ENCODE measurements at places on chromosomes 11 and 22.

DNA sequence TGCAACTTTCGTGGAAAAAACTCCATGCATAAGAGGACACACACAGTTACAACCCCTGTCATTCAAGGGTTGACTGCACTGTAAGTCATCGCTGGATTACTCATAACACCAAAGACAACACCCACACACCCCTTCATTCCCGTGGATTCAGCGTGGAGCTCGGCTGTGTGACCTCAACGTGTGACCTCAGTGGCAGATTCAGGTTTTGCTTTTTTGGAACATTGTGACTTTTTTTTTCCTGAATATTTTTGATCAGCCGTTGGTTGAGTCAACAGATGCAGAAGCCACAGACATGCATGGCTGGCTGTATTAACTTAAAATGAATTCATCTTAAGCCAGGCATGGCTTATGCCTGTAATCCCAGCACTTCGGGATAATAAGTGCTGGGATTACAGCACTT lies 19.7 kb upstream of the MUC5AC start:
- DNase-seq = no peak

DNA sequence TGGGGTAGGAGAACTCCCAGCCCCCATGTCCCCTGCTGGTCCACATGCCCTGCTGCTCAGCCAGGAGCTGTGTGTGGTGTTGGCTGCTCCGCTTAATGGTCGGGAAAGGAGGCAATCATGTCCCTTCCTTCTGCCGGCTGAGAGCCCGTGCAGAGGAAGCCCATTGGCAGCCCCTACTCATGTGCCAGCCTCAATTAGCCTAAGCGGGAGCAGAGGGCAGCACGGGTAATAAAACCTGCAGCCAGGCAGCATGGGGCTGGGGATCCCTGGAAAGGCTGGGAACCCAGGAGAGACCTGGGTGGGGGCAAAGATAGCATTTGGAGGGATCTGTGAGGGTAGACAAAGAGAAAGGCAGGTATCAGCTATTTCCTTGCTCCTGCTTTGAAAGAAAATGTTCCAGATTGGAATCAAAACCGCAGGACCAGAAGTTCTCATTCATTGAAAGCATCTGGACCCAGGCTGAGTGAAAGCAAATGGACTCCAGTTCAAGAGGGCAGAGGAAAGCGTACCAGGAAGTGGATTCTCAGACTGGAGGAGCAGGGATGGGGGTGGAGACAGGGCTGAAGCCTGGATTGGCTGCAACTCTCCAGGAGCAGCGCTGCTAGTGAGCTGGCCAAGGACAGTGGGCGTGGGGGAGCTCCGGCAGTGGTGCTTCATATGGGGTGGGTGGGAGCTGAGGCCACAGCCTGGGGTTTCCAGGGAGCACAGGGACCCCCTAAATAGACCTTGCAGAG lies 103.4 kb upstream of the NECTIN1 start:
- DNase-seq = no peak

DNA sequence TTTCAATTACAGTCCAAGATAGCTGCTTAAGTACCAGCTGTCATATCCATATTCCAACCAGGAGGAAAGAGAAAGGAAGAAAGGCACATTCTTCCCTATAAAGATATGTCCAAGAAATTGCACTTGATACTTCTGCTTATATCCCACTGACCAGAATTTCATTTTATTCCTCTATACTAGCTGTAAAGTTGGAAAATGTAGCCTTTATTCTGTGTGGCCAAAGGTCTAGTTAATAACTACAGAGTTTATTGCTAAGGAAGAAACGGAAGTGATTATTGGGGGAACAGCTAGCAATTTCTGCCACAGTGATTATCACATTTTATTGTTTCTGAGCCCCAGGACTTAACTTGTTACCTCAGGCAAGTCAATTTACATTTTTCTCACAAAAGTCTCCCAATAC lies 213.8 kb downstream of the TTC28 start:
- no peak for DNase-seq

DNA sequence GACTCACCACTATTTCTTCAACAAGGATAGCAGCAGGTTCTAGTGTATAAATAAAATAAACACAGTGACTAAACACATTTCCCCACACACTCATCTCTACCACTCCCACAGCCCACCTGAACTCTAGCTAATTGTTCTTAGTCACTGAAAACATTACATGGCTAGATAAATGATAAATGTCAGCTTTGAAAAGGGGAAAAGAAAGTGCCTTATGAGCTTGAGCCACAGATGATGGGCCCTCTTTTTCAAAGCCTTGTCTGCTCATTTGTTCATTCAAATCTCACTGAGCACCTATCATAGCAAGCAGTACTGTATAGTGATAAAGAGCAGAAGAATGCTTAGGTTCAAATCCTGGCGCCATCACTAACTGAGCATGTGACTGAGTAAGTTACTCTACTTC lies 58.3 kb downstream of the SIK3 start:
- no peak for DNase-seq

- DNase-seq = no peak
These were observed 161.6 kb upstream of the BDNF start for GRCh38 chr11:27861706-27862430.

DNA sequence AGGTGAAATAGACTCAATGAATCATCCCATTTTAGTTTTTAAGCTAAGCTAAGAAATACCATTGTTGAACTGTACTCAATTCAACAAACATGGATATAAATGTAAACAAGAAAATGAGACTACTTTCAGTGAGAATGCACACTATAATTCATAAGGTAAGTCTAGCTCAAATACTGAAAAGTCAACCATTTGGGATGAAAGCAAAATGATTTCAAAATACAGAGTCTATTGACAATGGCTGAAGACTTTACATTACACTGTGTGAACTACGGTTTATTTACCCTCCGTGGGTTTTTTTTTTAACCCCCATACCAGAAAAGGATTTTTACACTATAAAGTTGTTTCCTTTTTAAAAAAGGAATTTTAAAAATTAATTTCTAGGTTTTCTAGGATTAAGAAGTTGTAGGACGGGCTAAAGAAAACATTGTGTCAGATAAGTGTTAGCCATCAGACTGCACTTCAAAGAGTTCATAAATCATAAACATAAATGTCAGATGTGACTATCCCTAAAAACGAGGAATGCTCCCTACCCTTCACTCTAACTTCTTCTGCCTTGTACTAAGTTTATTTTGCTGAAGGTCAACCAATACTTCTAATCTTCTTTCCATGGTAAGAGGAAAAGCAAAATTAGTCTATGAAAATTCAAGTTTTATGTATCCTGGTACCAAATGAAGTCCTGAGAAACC lies 83.0 kb downstream of the FCHSD2 start:
- DNase-seq = no peak

DNA sequence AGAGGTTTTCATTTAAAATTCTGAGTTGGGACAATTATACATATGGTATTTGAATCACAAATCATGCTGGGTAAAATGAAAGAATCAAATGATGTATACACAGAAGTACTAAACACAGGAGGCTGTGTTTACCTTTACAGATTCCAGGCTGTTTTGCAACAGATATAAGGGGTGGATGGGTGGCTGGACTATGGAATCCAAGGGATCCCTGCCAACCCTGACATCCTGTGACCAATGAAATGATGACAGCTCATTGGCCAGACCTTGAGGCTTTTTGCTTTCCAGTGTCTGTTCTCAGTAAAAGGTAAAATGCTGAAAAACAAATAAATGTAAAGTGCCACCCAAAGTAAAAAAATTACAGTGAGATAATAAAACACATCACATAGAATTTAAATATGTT lies 3.3 kb upstream of the DDI1 start:
- DNase-seq = no peak

DNA sequence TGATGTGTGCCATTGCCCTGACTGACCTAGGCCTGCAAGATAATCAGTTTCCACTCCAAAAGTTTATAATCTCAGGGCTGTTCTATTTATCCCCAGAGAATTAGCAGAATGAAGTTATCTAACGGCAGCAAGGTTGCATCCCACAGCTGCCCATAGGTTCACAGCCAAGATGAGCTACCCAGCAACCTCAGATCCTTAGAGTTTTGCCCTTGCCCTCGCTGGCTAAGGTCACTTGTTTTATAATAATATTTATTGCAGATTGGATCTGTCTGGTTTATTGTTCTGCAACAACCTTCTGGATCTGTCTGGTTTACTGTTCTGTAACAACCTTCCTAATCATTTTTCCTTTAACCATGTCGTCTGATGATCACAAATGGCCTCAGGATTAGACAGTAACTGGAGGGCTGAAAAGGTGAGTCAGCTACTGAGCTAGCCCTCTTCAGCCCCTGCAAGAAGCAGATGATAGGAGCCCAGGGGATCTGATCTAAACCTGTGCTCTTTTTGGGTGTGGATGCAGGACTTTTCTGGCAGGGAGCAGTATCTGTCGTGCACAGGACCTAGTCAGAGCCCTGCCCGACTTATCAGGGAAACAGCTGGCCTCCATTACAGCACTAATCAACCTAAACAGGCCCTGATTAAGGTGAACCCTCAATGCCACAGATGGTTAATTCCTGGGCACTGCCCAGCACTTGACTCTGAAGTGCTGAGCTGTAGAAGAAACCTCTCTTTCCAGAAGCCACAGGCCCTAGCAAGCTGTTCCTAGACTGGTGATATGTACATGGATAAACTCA lies 642.9 kb upstream of the KIRREL3 start:
- DNase-seq = no peak

DNA sequence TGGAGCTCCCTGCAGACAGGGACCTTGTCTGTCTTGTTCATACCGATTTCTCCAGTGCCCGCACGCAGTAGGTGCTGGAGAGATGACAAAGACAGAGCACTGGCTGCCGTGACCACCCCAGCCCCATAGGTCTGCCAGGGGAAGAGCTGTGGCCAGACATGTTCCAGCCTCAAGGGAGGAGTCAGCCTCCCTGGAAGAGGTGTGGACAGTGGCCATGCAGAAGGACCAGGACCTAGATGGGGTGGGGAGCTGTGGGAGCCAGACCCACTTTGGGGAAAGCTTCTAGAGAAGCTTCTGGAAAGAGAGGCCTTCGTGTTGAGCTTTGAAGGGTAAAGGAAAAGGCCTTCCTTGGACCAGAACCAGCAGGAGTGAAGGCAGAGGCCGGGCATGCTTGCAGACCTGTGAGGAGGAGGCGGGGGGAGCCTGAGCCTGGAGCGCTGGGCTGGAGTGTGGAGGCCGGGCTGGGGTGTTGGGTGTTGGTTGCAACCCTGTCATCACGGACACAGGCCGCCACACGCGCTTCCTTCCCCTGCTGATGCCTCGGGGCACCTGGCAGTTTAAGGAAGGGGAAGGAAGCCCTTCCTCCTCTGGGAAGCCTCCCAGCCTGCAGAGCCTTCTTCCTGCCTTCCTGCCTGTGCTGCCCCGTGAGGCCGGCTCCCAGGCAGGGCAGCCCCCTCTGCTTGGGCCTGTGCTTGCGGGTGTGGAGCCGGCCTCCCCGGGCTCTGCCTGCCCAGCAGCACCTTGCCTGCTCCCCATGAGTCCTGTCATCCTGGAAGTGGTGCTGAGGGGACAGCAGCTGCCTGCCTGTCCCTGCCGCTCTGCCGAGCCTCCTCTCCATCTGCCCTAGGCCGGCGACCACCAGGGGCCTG lies 12.3 kb downstream of the RELT start:
- DNase-seq = no peak

DNA sequence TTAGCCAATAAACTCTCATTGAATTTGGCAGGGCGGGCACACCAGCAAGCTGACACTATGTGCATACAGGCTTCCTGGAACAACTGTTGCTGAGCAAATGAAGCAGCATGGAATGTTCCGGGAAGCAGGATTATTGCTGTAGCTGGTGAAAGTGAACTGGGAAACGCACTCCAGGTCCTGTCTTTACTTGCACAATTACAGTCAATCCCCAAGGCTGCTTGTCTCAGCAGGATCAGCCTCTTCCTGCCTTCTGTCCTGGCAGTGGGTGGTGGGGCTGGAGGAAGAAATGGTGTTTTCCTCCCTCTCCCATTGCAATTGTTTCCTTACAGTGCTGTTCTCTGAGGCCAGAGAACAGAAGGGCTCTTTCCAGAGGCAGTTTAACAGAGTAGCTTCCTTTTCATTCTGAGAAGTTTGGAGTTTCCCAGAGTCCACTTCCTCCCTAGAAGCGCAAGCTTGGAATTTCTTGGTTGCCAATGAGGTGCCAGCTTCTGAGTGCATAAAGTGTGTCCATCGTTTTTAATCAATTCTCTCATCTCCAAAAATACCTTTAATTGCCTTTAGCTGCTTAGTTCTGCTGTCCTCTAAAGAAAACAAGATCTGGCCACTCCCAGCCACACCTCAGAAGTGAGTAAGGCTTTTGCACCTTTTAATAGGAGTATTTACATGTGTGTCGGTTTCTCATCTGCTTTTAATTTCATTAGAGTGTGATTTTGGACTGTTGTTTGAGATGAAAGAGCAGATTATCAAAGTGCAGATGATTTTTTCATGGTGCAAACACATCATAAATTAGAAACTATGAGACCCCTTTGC lies 19.9 kb downstream of the CD44 start:
- no peak for DNase-seq

DNA sequence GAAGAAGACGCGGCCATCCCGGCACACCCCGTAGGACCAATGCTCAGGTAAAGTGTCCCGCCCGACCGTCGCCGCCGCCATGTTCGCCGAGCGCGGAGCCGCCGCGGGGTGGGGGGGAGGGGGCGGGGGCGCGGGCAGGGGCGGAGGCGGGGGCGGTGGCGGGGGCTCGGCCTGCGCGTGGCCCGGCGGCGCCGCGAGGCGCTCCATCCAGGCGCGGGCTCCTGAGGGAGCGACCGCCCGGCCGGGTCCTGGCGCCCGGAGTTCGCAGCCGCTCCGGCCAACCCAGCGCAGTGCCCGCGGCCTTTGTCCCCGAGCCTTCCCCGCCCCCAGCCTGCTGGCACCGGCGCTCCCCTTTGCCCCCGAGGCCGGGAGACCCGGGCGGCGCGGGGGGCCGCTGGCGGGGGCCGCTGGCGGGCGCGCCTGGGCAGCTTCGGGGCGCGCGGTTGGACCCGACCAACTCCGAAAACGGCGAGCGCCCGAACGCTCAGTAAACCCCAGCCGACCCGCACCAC lies at the start of gene PLEKHA7:
PLEKHA7 (minus strand) TSS at position 94 of the 512 bp plus-strand sequence; CDS start at position 81, 13 bp downstream.
- DNase-seq = no peak

- DNase-seq = no peak
These were observed 81.7 kb upstream of the NECTIN1 start for GRCh38 chr11:119810478-119811232.

GRCh38 chr11:120358729-120359128 lies 22.5 kb downstream of the ARHGEF12 start:
- no peak for DNase-seq

DNA sequence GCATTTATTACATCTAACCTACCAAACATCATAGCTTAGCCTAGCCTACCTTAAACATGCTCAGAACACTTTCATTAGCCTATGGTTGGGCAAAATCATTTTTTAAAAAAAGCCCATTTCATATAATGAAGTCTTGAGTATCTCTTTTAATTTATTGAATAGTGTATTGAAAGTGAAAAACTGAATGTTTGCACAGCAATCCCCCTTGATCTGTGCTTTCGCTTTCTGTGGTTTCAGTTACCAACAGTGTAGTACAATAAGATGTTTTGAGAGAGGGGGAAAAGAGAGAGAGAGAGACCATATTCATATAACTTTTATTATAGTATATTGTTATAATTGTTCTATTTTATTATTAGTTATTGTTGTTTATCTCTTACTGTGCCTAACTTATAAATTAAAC lies 8.4 kb upstream of the MAP6 start:
- DNase-seq = no peak

All from cortex of kidney (tissue), 1 donor.